HTR-8/SVneo (cell line): ENCODE measurements at places on chromosomes 2 and 18.

DNA sequence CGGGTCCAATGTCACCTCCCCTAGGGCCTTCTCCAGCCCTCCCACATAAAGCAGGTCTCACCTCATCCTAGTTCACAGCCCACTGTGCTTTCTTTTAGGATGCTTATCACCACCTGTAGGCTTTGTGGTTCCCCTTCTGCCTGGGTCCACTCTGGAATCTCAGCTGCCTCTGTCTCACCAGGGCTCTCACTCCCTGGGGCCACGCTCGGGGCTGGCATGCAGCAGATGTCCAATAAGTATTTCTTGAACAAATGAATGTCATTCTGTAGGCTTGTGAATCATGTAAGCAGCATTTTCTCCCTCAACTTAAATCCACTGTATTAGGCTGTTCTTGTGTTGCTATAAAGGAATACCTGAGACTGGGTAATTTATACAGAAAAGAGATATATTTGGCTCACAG, 4.3 kb upstream of the SH3BP4 start:
- no peak for DNase-seq

- no peak for DNase-seq
Measured at GRCh38 chr18:65754121-65754520, 3.3 kb downstream of the CDH7 start.

- no peak for DNase-seq
Measured at GRCh38 chr2:176075481-176075880, 8.3 kb downstream of the EVX2 start.

- DNase-seq, result no peak
Measured at GRCh38 chr2:23941644-23942043, 1.4 kb downstream of the UBXN2A start.

DNA sequence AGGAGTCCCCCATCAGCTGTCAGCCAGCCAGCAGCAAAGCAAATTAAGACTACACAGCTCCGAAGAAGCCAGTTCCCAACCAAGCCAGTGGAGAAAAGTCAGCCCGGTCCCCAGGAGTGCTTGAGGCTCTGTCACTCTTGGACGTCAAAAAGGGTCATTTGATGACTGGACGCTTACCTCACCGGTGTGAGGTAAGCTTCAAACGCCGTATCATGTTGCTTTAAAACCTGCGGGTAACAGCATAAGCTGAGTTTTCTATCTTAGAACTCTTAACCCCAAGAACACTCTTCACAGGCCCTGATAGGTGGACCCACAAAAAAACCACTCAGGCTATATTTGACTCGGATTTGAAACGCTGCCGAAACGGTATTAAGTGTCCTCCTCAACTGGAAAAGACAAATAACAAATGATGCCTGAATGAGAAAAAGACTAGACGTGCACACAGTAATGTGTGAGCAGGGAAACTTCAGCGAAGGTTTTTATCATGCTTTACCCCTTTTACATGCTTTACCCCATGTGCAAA, 682 bp upstream of the LNPK start:
- DNase-seq, result peak; percentile 12
